ENCODE measurements at places on chromosomes 7 and 10.

- DNase-seq, result no peak
These were observed 130.4 kb downstream of the PFKFB3 start for GRCh38 chr10:6333086-6333485.

DNA sequence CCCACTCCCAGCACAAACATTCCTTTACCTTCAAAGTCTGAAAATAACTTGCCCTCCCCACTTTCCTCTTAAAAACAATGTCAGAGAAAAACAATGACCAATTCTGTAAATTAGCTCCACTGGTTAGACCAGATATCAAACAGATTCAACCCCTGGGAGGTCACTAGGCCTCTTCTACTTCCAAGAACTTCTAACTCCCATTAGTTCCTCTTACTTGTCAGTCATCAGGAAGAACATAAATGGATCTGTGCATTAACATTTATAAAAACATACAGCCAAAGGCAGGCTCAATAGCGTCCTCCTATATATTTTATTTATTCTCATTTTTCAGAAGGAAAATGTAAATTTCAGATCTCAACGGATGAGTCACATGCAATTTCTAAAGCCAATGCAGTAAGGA, 2.2 kb downstream of the ELAPOR2 start:
- no peak for DNase-seq

- no peak for DNase-seq
These were observed 59.2 kb downstream of the SLC16A12 start for GRCh38 chr10:89476150-89476549.

GRCh38 chr7:986766-987751, 4.1 kb downstream of the CYP2W1 start:
- DNase-seq, result no peak

GRCh38 chr7:13850185-13850752, 139.2 kb downstream of the ETV1 start:
- DNase-seq, result peak; percentile 99

- no peak for DNase-seq
These were observed 1567.3 kb upstream of the LRRTM3 start for GRCh38 chr10:65358565-65358964.

DNA sequence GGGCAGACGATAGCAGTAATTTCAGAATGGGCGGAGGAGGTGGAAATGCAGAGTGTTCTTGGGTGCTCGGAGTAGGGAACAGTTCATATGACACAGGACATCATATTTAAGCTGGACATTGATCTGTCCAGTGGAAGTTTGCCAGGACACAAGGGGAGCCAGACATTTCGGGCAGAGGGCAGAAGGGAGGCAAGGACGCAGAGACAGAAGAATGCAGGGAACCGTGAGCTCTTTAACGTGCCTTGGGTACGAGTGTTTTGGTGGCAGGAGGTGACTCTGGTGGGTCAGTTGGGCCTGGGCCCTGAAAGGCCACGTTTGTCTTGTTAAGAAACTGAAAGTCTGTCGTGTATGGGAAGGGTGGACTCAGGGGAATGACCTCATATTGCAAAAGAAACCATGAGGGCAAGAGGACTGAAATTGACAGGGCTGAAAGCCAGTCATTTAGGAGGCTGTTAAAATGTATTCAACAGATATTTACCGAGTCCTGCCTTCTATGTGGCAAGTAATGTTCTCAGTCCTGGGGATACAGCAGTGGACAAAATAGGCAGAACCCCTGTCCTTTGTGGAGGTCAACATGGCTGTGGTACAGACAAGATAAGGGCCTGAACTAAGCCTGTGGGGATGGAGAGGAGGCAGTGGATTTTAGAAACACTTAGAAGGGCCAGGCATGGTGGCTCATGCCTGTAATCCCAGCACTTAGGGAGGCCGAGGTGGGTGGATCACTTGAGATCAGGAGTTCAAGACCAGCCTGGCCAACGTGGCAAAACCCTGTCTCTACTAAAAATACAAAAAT, 2.2 kb downstream of the OPTN start:
- peak; percentile 58 for DNase-seq

DNA sequence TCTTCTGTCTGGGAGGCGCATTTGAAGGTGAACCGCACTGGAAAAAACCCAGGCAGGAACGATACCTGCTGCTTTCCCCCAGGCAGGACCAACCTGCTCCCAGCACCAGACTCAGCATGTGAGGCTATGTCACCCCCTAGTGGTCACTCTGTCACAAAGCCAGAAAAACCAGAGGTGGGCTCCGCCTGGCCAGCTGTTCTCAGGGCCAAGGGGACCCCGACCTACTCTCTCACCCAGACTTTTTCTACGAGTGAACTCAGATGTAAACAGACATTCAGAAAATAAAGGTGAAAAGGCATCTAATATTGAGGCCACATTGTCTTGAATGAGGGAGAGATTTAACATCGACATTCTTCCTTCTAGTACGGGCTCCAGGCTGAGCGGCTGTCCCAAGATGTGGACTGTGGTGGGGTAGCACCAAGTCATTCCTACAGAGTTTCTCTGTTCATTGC, 117.3 kb downstream of the PRKAG2 start:
- DNase-seq, result peak; percentile 6

DNA sequence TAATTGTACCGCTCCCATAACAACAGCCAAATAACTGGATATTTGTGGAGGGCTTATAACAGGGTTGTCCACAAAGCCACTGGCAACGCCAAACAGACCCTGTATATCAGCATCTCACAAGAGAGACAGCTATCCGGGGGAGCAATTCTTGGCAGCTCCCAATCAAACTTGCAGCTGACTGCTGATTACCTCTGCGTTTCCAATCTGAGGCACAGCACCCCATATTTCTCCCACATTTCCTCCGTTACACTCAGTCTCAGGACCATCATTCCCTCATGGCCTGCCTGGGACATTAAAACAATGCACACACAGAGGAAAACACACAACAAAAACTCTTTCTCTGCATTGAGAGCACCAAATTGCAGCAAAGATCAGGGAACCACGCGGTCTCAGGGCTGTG, 67.8 kb upstream of the SDK1 start:
- DNase-seq, result no peak

- DNase-seq, result peak; percentile 63
These were observed 86.4 kb downstream of the FAM53B start for GRCh38 chr10:124657806-124658205.

DNA sequence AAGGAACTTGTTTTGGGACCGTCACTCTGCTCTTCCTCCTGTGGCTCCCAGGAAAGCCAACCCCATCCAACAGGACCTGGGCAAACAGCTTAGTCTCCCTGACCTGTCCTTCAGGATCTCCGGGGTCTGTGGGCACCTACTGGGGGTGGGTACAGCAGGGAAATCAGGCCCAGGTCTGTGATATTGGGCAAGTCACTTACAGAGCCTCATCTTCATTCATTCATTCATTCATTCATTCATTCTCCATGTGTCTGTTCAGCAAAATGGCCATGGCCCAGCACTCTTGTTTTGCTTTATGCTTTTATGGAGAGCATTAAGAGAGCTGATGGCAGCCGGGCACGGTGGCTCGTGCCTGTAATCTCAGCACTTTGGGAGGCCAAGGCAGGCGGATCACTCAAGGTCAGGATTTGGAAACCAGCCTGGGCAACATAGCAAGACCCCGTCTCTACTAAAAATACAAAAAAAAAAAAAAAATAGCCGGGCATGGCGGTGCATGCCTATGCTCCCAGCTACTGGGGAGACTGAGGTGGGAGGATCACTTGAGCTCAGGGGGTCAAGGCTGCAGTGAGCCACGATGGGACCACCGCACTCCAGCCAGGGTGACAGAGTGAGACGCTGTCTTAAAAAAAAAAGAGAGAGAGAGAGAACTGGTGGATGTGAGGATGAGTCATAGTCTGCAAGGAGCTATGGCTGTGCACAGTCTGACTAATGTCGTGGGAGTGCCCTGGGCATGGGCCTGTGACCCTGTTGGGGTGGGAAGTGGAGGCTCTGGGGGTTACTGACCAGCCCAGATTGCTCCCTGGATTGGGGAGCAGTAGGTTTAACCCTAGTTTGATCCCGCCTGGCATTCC, 54.3 kb downstream of the CLIP2 start:
- DNase-seq, result peak; percentile 76

DNA sequence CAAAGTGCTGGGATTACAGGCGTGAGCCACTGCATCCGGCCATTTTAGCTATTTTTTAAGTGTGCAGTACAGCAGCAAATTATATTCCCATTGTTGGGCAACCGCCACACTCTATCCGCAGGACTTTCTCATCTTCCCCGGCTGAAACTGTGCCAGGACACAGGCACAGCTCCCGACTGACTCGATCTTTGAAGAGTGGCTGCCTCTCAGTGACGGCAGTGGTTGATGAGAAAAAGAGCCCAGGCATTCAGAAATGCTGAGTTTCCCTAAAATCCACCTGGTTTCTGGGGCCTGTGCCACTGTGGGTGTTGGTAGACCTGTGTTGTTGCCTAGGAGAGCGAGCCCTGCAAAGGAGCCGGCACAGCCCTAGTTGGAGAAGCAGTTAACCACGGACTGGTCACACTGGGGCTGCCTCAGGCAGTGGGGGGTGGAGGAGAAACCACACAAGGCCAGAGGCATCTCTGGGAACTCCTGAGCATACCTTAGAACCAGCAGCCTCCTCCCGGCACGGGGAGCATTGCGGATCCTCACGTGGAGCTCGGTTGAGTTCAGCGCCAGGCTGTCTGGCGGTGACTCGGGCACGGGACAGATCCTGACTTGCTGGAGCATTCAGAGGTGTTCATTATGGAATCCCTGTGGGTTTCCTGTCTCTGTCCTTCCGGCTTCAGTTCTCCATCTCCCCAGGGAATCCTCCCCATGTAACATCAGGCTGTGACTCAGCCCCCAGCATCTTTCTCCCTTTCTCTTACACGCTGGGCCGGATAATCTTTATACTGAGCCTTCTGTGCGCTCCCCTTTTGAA, 16.2 kb downstream of the PFKFB3 start:
- no peak for DNase-seq

- peak; percentile 32 for DNase-seq
These were observed 181.5 kb downstream of the EXOC4 start for GRCh38 chr7:133434246-133434865.

DNA sequence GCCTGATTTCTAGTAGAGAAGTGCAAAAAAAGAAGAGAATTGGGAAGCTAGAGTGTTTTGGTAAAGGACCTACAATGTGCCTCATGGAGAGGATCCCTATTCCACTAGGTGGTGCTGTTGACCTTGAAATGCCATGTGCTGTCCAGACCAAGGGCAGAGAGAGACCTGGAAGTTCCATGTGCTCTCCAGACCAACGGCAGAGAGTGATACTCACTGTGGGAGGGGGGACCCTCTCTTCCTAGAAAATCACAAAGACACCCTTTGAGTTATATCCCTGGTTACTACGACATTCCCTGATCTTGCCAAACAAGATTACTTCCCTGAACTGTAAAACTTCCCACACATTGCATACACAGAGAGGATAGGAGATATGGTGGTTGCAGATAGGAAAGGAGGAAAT, 212.7 kb upstream of the ZNF804B start:
- peak; percentile 18 for DNase-seq

GRCh38 chr7:4801839-4802231, 26.4 kb downstream of the AP5Z1 start:
- no peak for DNase-seq

- no peak for DNase-seq
These were observed 319.4 kb upstream of the FZD8 start for GRCh38 chr10:35961501-35961900.

- DNase-seq, result no peak
These were observed 182.9 kb downstream of the EBF3 start for GRCh38 chr10:129780901-129781795.

DNA sequence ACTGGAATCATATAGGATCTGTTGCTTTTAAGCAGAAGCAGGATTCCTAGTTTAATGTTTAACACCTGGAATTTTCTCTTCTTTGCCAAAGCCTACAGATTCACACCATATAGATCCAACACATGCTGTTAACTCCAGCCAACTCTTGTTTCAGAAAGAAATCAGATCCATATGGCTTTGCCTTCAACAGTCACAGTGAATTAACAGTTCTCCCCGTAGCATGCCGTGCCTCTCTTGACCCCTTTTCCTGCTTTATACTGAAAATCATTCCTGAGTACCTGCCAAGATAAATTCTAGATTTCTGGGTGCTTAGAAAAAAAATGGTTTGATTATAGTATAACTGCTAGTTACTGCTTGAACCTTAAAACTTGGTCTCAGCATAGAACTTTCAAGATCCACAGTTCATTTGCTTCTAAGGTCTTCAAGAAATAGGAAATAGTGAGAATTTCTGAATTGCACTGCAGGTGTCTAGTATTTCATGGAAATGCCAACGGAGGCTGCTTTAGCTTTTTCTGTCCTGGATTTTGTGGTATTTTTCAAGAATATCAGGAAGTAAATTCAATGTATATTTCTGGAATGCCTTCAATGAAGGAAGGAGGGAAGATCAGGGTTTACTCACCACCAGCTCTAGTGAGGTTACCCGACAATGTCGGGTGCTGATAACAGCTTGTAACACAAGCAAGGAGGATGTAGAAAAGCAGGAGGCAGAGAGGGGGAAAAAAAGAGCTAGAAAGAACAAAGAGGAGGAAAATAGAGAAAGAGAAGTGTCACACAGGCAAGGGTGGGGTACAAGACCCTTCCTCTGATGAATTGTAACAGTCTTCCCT, 6.6 kb downstream of the AASS start:
- DNase-seq, result no peak

DNA sequence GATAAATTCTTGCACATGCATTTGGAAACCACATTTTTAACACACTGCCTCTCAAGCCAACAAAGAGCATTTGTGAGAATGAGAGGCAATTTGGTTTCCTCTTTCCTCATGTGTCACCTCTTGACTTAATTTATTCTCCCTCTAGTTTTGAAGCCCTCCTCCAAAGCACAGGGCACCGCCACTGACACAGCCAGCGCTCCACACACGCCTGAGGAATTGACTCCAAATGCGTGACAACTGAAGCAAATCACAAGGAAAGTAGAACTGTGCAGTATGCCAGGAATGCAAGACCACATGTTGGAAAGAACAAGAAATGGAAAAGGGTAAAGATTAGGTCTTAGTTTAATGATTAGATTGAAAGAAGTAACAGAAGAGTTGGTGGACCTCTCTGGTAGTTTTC, 173.3 kb downstream of the LSM5 start:
- no peak for DNase-seq

GRCh38 chr7:79084423-79084822, 369.0 kb downstream of the MAGI2 start:
- no peak for DNase-seq

GRCh38 chr10:112802411-112803022, 147.5 kb upstream of the TCF7L2 start:
- DNase-seq, result no peak

DNA sequence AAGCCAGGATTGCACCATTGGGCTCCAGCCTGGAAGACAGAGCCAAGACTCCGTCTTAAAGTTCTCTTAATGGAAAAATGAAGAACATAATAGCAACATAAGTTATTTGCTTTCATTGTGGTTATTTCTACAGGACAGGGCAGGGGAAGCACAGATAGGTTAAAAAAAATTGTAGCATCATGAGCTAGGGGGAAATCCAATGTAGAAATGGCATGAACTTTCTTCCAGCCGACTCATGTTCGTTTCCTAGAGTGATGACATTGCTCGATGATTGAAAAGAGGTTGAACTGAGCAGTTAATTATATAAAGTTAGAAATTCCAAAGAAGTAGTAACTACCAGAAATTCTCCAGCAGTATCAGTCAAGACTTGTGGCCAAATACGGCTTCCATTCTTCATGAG, 64.9 kb downstream of the DAGLB start:
- no peak for DNase-seq

- DNase-seq, result peak; percentile 19
These were observed 44.4 kb downstream of the TMEM270 start for GRCh38 chr7:73905360-73905759.

All from MV-4-11 (cell line).